Upper lobe of left lung (tissue), 6 donors: ENCODE measurements at places on chromosomes 7 and 10. TPM values are rescaled to one million over a fixed set of nuclear protein-coding genes. Genes with fewer than 3 reads are reported as not detected.

DNA sequence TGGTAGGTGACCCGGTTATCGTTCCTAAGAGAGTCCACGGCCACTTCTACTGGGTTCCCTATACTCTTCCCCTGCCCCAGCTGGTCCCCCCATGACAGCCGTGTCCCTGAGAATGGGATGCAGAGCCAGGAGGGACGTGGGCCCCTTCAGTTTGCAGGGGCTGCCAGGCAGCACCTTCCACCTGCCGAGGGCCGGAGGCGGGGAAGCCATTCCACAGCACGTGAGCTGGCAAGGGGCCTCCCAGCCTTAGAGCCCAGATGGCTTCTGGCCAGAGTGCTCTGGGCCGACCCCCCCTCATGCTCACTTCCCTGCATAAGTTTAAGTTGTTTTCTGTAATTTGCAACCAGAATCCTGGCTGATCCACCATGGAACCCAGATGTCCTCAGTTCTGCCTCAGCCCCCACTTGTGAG lies 39.0 kb downstream of the DIP2C start:
- DNase-seq, result no peak

GRCh38 chr7:44154703-44155102 lies 13.6 kb upstream of the MYL7 start:
- no peak for DNase-seq

HSPA14 gene
- 9.1 TPM for total RNA-seq

ASIC3 gene
- 4.7 TPM for total RNA-seq
